HTR-8/SVneo (cell line): ENCODE measurements at places on chromosomes 12 and 14.
A peak's percentile ranks its signal among the peaks of the same experiment; 100 is the strongest.

DNA sequence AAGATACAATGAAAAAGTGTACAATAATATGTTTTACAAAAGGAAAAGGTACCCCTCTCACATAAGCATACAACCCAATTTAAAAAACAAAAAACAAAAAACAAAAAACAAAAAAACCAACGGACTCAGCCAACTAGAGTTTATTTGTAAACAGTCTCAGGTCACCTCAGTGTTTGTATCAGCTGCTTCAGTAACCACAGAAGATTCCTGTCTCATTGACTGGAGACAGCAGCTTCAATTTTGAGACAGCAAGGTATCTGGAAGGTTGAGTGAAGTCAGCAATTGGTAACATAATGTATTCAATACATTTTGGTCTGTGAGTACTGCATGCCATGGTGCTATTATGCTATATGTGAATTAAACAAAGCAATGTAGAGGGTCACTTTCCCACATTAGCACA lies 201.7 kb downstream of the AKAP6 start:
- DNase-seq: no peak

DNA sequence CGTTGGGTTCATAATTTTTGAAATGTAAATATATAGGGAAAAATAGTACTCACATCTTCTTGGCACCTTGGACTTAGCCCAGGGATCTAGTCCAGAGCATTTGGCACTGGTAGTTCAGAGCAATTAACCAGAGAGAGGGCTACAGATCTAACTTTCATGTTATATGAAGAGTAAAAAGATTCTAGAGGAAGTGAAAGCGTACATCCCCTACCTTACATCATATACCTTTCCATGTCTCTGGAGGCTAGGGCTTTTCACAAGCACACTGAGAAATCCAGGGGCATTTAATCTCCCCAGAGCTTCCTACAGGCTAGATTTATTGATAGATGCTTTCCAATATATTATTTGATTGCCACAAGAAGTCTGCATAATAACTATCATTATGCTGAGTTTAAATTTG lies 687.5 kb upstream of the FBXO33 start:
- no peak for DNase-seq

DNA sequence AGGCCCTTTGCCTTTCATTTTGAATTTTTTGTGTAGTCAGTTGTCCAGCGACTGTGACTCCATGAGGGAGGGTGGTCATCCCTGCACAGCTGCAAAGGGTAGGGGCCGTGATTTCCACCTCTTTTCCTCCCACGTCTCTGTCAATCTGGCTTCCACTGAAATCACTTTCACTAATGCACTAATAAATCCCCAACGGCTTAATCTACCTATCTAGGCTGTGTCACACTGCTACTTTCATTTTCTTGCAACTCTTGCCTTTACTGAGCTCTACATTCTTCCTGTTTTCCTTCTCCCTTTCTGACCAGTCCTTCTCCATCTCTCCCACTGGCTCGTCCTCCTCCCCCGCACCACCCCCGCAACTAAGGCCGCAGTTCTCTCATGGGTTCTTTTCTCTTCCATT lies 212.3 kb upstream of the FOXN3 start:
- DNase-seq: no peak

- DNase-seq: no peak
These were observed 191.7 kb downstream of the ALG10B start for GRCh38 chr12:38508246-38508645.

GRCh38 chr12:21354641-21355040 lies 18.1 kb upstream of the IAPP start:
- DNase-seq: no peak

DNA sequence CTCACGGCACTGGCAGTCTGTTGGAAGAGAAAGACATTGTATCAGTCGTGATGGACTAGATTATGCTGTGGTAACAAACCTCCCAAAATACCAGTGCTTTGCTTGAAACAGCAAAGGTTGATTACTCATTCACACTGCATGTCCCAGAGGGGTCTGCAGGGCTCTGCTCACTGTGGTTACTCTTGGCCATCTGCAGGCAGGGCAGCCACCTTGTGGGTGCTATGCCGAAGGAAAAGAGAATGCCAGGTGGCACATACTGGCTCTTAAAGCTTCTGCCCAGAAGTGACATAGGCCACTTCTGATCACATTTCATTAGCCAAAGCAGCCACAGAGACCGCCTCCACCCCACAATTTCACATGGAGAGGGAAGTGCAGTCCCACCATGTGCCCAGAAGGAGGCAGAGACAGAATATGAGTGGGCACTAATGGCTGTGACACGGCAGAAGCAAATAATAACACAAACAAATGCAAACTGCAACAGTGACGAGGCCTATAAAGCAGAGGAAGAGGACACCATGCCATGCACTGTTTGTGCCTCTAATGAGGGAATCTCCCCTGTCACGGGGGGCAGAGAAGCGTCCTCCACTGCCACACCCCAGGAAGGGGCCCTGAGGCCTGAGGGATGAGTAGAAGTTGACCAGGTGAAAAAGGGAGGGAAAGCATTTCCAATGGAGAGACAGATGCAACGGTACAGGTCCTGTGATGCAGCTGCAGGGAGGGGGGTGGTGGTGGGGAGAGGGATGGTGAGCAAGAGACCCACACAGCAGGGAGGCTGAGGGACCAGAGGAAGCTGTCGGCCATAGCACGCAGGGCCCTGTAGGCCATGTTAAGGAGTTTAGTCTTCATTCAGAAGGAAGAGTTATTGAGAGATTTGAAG lies 51.7 kb upstream of the KICS2 start:
- DNase-seq: peak; percentile 28

- DNase-seq: no peak
These were observed 288.7 kb downstream of the RPAP3 start for GRCh38 chr12:47417121-47417520.

DNA sequence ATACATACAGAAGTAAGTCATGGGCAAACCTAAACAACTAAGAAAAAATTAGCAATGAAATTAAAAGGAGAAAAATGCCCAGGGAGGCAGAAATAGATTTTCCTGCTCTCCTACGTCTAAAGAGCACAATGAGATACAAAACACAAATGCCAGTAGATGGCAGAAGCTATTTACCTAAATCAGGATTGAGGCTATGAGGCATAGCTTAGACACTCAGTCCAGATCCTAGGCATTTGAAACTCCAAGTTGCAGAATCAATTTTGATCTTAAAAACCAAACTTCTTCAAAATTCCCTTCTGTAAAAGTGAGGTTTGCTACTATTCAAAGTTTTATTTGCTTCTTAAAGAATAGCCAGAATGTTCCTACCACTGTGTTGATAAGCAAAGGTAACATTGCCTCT lies 368.6 kb downstream of the DAD1 start:
- no peak for DNase-seq

DNA sequence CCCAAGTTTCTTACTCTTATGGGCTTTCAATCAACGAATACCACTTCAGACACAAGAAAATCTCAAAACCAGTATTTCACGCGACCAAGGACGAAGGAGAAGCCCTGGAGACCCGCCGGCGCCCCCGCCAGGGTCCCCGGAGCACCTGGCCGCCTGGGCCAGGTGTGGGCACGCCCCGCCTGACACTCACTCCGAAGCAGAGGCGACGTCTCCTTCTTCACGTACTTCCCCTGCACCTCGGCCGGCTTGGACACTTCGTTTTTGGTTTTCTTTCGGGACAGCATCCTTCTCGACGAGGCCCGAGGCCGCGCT lies 466 bp downstream of the SAV1 start:
- no peak for DNase-seq

GRCh38 chr12:24979976-24980730 lies 31.3 kb upstream of the BCAT1 start:
- no peak for DNase-seq

GRCh38 chr12:39402922-39403321 lies 40.0 kb downstream of the KIF21A start:
- DNase-seq: no peak

GRCh38 chr12:39919790-39920189 lies 186.1 kb downstream of the SLC2A13 start:
- no peak for DNase-seq
